MV-4-11 (cell line): ENCODE measurements at places on chromosomes 16 and 17.

- no peak for DNase-seq
Observed at GRCh38 chr17:28244446-28244845, 74.6 kb upstream of the TMEM97 start.

DNA sequence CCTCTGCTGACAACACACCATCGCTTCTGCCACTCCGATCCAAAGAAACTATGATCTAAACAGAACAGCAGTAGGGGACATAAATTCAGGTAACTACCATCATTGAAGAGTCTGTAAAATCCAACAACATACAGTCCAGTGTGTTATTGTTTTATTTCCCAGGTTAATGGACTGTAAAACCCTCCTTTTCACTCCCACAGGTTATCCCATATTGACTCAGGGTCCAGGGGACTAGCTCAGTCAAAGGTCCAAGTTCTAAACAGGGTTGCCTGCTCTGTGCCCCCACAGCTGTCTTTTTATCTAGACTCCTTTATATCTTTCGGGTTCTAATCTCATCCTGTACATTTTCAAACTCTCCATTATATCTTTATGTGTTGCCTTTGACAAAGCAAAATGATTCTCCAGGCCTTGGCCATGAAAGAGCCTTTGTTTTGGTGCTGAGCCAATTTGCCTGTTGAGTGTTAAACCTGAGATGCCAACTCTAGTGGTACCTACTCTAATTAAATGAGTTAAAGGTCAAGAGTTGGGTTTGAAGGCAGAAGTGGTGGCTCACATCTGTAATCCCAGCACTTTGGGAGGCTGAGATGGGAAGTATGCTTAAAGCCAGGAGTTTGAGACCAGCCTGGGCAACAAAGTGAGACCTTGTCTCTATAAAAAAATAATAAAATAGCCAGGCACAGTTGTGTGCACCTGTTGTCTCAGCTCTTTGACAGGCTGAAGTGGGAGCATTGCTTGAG lies 80.5 kb downstream of the SNX11 start:
- DNase-seq, result no peak

GRCh38 chr17:82826956-82827355 lies 12.9 kb downstream of the ZNF750 start:
- no peak for DNase-seq

DNA sequence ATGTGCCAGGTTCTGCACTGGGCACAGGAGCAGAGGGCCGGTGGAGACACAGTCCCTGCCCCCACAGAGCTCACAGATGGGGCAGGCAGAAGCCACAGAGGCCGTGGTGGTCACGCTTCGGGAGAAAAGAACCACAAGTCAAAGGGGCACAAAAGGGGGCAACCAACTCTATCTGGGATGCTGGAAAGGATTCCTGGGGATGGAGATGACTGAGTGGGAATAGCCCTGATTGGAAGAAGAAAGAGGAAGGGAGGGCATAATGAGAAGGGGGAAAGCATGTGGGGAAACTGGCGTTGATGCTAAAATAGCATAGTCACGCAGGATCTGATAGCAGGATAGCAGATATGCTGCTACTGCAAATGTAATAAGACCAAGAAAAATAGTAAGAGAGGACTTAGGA lies 69.7 kb downstream of the VAT1L start:
- DNase-seq, result no peak

DNA sequence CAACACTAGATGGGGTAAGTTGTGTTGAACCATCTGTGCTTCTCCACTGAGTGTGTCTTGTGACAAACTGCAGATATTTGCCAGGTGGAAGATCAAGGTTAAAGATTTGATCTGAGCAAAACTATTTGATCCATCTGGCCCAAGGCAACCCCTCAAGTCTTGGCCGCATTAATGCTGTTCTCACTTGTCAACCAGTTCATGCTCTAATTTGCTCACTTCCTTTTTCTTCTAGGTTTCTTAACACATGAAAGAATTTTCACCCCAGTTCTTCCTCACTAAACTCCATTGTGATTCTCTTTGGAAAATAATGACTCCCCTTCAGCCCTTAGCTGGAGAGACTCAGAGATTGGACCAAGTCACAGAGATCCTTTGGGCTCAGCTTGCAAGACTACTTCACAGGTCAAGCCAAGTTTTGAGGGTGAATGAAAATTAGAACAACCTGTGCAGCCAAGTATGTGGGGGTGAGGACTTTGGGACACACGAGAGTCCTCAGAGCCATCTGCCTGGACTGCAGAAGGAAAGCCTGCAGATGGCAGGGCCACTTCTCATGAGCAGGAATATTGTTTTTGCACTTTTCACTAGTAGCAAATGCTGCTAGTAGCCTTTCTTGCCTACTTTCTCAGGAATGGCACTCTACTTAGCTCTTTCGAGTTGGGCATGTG lies 166.5 kb downstream of the AXIN2 start:
- peak; percentile 27 for DNase-seq

- no peak for DNase-seq
Observed at GRCh38 chr17:15742051-15742795, 10.1 kb downstream of the TBC1D26 start.

DNA sequence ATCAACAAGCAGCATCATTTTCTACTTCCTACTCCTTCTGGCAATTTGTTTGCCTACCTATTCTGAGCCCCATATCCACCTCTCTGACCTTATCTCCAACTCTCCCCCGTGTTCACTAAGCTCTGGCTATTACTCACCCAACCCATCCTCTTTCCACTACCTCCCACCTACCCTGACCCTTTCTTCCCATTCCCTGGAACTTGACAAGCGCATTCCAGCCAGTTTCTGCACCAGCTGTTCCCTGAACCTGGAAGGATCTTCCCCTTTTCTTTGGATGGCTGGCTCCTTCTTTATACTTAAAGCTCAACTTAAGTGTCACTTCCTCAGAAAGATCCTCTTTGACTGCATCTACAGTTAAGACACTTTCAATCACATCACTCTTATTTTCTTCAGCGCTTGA lies 2.2 kb downstream of the DCUN1D3 start:
- DNase-seq, result no peak

- no peak for DNase-seq
Observed at GRCh38 chr16:9791556-9791955, 390.7 kb downstream of the GRIN2A start.

GRCh38 chr17:59617156-59617732 lies 2.5 kb upstream of the CLTC start:
- no peak for DNase-seq

GRCh38 chr17:16491131-16491702 lies 776 bp downstream of the LRRC75A start:
- DNase-seq, result no peak

- DNase-seq, result peak; percentile 53
Observed at GRCh38 chr17:14428648-14429029, 127.8 kb downstream of the HS3ST3B1 start.

- no peak for DNase-seq
Observed at GRCh38 chr16:13120557-13120956, 219.2 kb downstream of the SHISA9 start.

GRCh38 chr16:60203525-60204124 lies 1469.5 kb upstream of the GOT2 start:
- no peak for DNase-seq

DNA sequence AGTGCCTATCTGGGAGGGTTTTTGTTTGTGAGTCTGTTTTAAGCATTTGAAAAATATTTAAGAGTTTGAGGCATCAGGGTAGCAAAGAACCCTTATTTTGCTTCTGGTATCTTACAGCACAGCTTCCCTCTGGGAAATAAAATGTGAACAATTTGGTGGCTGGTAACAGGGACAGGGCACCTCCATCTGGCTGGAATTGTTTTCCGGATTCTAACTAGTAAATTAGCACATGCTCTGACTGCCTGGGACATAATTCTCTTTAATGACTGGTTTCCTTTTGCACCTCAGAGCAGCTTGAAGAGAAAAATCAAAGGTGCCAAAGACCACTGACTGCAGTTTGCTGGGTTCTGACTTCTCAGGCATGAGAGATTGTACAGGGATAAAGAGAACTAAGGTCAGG lies 469.1 kb downstream of the GRIN2A start:
- no peak for DNase-seq

- DNase-seq, result no peak
Observed at GRCh38 chr17:33481652-33482051, 188.6 kb upstream of the ASIC2 start.

DNA sequence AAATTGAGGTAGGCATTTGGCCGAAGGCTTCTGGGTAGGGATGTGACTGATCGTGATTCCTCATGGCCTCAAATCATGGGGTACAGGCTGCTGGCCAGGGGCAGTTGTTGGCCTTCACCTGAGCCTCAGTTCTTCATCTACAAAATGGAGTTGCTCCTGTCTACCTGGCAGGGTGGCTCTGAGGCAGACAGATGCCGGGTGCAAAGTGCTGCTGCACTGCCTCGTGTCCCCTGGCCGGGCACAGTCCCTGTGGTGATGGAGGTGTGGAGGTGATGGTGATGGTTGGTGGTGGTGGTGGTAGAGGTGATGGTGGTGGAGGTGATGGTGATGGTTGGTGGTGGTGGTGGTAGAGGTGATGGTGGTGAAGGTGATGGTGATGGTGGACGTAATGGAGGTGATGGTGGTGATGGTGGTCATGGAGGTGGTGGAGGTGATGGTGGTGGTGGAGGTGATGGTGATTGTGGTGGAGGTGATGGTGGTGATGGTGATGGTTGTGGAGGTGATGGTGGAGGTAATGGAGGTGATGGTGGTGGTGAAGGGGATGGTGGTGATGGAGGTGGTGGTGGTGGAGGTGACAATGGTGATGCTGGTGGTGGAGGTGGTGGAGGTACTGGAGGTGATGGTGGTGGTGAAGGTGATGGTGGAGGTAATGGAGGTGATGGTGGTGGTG lies 52.6 kb downstream of the RNF213 start:
- no peak for DNase-seq

GRCh38 chr16:17252064-17252463 lies 218.7 kb downstream of the XYLT1 start:
- DNase-seq, result peak; percentile 55

DNA sequence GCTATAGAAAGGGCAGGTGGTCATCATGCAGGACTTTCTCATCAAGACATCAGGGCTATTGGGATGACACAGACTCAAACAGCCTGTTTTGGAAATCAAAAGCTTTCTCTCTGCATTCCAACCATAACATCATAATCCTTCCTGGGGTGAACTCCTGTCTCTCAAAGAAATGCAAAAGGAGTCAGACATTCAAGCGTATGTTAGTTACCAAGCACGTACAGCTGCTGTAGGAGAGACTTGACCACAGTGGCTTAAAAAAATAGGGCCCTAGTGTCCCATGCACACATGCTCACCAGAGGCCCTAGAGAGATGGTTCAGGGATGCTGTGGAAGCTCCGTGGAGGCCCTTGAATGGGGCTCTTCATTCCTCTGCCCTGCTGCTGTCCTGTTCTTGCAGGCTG lies 24.6 kb upstream of the FOXF1 start:
- DNase-seq, result no peak

DNA sequence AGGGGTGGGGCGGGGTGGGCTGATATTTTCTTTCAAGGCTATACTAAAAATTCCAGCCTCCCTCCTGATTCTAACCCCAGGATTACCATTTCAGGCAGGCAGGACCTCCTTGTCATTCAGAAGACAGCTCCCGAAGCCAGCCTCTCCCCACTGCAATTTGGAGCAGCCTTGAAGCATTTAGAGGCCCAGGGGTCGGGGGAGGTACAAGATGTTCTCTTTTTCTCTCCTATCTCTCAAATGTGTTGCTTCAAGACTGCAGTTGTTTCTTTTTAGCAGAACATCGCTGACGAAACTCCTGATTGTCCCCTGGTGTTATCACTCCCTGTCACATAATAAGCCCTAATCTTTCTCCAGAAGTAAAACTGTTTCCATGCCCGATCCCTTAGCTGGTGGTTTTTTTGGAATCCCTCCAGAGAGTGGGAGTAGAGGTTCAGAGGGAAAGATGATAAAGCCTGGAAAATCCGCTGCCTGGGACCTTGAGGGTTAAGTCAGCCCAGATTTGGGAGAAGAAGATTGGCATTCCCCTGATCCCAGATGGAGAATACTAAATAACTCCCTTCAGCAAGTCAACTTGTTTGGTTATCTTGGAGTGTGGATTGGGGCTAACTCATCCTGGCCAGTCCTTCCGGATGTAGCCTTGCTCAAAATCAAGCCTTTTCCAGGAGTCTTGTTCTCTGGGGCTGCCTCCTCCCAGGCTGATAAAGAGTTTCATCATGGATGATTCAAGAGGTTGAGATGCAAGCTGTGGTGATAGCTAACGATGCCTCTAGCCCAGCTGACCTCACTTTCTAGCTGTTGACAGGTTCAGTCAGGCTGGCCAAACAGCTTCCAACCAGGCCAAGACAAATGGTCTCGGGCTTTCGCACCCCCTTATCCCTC lies 71.3 kb downstream of the SOX9 start:
- no peak for DNase-seq

GRCh38 chr16:86038926-86039310 lies 140.0 kb downstream of the IRF8 start:
- DNase-seq, result no peak

- DNase-seq, result no peak
Observed at GRCh38 chr17:39755554-39756379, 18.0 kb downstream of the GRB7 start.

GRCh38 chr16:1989209-1990100 lies at the start of gene SYNGR3:
SYNGR3 (plus strand) TSS chr16:1989970; CDS start chr16:1990103, 133 bp downstream.
- DNase-seq, result no peak

DNA sequence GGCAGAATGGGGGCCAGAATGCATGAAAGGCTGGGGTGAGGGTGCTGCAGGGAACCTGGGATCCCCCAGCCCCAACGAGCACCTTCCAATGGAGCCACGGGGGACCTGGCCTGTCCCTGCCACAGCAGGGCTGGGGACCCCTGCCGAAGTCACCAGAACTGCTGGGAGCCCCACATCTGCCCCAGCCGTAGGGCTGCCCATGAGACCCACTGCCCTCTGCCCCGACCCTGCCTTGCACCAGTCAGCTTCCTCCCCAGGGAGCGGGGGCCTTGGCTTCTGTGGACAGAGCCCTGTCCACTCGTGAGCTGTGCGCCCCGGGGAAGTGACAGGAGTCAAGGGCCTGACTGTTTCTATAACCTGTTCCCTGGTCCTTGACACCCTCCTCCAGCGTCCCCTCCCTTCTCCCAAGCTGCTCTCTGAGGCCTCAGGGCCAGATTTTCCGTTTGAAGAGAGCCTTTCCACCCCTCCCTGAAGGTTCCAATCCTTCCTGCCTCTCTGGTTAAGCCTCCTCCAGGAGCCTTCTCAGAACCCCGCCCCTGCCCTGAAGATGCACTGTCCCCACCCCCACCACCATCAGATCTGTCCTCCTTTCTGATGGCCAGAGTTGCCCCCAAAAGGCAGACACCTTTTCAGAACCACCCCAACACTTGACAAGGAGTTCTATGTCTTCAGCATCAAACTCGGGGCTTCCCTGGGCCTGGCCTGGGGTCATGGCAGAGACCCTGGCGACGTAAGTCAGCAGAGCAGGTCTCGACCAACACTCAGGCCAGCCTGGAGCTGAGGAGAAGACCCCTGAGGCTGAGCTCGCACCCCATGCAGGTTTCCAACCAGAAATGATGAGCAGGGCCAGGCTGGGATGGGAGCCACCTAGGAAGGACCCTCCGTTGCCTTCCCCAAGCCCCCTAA lies 10.7 kb upstream of the PRR29 start:
- no peak for DNase-seq

GRCh38 chr16:89502081-89502843 lies 5.9 kb upstream of the SPG7 start:
- no peak for DNase-seq

DNA sequence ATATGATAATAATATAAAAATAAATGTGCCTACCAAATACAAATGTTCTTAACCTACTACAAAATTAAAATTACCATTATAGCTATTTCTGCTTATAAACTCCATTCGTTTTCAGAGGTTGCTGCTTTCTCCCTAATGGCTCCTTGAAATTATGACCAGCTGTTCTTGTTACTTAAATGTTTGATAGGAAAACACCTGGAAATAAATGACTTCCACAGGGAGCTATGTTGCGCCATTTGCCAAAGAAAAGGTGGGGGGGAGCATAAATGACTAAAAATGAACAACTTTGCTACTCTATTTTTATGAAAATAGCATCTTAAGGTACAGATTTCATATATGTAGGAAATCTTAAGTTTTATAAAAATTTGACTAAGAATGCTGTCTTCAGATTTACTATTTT lies 157.5 kb upstream of the MON1B start:
- no peak for DNase-seq
